ENCODE measurements at places on chromosomes 7 and 10.
A peak's percentile ranks its signal among the peaks of the same experiment; 100 is the strongest.

GRCh38 chr10:3971713-3972112, 186.7 kb upstream of the KLF6 start:
- DNase-seq = no peak

- DNase-seq = no peak
Measured at GRCh38 chr7:150727381-150727780, 9.8 kb upstream of the GIMAP5 start.

DNA sequence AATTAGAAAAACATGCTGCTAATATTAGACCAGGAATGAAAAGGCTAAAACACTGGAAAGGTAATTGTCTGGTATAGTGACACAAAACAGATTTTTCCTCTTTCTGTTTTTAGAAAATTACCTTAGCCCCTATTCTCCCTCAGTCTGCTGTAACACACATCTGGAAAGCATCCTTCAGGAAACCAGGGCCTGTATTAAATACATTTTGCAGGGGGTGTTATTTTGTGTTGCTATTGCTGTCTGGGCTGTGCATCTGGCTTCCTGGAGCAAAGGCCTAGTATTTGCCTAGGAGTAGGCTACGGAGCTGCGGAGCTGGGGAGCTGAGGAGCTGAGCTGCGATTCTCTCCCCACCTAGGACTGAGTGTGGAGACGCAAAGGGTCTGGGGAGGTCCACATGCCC, 169.3 kb downstream of the GFRA1 start:
- DNase-seq = no peak

DNA sequence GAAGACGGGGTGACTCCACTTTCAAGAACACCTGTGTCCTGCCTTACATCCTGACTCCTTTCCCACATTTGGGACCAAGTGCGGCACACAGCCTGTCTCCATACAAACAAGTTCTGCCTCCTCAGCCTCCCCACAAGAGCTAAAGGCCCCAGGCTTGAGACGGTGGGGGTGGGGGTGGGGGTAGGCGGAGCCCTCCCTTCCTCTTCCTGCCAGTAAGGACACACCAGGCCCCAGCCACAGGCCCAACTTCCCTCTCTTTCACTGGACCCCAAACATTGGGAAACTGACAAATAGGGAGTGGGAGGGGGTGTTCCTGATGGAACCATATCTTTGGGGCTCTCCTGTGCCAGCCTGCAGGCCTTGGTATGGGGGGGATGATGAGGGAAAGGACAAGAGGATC, 4.6 kb downstream of the CDK5 start:
- DNase-seq = no peak

DNA sequence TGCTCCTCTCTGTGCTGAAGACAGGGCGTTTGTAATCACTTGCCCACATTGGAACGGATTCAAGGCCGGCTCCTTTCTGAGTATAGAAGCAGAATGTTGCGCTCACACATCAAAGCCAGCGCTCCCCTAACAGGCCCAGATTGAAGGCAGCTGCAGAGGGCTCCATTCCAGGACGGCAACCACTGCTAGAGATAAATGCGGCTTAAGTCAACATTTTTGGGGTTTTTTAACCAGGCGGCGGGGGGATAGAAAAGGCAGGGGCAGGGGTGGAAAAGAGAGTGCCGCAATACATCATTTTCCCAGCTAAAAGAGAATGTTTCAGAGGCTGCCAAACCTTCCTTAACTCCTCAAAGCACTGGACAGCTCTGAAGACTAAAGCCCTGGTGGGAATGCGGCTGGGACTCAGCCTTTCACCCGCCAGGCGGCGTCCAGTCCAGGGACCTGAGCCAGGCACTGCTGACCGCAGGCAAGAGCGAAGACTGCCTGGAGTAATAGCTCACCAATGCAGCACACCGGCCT, 189.6 kb downstream of the TNS3 start:
- DNase-seq = peak; percentile 58

DNA sequence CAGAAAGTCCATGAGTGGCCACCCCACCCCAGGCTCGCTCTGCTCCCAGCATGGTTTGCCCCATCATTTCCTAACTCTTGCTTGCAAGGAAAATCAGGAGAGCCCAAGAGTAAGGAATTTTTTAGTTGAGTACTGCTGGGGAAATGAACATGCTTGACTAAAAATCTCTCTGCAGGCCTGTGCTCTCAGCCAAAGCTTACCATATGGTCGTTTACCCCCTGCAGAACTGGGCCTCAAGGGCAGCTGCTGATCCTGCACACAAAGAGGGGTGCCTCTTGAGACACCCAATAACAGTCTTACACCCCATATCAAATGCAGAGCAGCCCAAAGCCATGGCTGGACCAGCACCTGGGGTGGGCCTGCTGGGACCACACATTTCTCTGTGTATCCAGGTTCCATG, 183.2 kb downstream of the CXCL12 start:
- no peak for DNase-seq

GRCh38 chr10:98901441-98902110, 334.1 kb downstream of the HPSE2 start:
- no peak for DNase-seq

DNA sequence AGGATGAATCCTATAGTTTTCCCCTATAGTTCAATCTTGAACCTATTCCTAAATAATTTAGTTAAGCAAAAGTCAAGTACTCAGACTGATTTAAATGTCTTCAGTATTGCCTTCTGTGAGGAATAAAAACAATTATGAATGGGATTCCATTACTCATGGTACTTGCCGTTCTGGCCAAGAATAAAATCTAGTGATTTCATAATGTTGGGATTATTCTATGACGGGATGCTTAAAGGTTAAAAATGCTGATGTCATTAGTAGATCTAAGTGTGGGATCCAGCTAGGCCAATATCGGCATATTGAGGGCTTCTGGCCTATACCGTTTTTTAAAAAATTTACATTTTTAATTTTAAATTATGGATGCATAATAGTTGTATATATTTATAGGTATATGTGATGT, 5.3 kb downstream of the BPGM start:
- no peak for DNase-seq

DNA sequence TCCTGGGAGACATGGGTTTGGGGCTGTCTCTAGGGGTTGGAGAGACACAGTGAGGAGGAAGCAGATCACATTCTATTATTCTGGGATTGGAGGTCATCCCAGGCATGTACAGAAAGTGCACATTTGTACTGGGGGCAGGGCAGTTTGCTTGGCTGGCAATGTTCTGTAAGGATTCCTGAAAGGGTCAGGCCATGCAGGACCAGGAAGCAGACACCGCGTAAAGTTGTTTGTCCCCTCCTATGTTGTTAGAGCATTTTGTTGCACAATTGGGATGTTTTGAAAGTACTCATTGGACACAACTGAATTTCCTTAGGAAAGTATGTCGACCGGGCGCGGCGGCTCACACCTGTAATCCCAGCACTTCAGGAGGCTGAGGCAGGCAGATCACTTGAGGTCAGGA, 12.5 kb downstream of the LYZL2 start:
- no peak for DNase-seq

- DNase-seq = no peak
Measured at GRCh38 chr7:33886149-33886623, 19.2 kb upstream of the BMPER start.

DNA sequence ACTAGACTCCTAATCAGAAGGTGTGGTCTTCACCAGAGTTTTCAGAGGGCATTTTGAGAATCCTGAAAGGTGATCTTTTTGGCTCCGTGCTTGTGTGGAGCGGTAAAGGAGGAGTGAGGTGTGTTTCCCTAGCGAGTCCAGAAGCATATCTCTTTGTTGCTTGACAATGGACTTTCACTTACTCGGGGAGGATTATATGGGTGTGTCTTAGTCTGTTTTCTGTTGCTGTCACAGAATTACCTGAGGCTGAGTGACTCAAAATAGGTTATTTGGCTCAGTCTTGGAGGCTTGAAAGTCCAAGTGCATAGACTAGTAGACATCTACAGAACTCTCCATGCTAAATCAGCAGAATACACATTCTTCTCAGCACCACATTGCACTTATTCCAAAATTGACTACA, 57.9 kb downstream of the AKR1C4 start:
- DNase-seq = no peak

- no peak for DNase-seq
Measured at GRCh38 chr7:129134356-129134987, 10.0 kb upstream of the TSPAN33 start.

- DNase-seq = no peak
Measured at GRCh38 chr7:100472854-100473499, 6.0 kb downstream of the TSC22D4 start.

DNA sequence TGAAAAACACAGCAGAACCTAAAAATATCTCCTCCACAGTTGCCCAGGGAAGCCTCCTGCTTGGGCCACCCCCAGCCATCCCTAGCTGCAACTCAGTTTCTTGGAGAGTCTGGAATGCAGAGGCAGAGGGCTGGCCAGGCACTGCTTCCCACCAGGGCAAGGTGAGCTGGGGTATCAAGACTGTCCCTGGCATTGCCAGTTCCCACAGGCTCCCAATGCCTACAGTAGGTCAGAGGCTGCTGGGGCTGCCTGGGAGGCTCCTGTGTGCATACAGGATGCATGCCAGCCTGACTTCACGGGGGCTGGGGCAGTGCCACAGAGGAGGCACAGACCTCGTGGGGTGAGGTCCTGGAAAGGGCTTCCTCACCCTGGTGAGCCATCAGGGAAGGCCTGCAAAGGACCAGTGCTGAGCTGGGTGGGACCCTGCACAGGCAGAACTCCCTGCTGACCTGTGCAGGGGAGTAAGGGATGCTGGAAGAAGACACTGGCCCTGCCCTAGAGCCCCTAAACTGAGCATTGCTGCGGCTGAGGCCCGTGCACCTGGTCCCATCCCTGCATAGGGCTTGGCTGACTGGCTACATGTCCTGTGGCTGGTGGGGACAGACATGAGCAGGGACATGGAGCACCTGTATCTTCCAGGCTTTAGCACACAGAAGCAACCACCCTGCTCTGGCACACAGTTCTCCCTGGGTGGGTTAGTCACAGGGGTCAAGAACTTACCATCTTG, 121.9 kb upstream of the RET start:
- no peak for DNase-seq

- no peak for DNase-seq
Measured at GRCh38 chr10:22742678-22743077, 28.3 kb upstream of the PIP4K2A start.

DNA sequence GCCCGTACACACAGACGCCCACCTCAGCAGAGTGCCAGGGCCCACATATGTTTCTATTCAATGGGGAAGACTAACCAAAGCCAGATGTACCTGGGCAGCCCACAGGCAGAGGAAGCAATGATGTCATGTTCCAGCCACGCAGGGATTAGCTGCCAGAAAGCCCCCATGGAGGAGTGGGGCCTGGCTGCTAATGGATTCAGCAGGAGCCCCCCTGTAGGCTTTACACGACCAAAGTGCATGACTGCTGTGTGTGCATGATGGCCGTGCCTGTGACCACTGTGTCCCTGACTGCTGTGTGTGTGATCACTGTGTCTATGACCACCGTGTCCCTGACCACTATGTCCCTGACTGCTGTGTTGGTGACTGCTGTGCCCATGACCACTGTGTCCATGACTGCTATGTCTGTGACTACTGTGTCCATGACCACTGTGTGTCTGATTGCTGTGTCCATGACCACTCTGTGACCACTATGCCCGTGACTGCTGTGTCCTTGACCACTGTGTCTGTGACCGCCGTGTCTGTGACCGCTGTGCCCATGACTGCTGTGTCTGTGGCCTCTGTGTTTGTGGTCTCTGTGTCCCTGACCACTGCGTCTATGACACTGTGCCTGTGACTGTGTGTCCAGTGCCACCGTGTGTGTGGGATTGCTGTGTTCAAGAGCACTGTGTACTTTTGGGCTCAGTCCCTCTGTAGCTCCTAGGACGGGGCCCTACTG, 409.3 kb downstream of the RPS24 start:
- no peak for DNase-seq

- no peak for DNase-seq
Measured at GRCh38 chr7:150375662-150376521, 3.2 kb upstream of the ZNF775 start.

DNA sequence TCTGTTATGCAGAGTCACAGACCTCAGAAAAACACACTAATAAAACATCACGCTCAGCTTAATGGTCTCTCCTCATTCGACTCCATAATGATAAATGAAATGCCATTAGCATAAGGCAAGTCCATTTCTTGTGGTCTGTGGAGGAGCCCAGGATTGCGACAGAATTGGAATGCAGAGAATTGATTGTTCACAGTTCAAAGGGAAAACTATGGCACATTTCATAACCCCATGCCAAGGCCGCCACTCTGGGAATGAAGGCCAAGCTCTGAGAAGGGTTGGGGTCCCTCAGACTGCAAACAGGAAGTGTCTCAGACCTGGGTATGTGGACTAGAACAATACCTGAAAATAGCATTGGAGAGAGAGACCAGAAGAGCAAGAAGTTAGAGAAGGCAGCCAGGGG, 398.9 kb downstream of the ADRA2A start:
- no peak for DNase-seq

DNA sequence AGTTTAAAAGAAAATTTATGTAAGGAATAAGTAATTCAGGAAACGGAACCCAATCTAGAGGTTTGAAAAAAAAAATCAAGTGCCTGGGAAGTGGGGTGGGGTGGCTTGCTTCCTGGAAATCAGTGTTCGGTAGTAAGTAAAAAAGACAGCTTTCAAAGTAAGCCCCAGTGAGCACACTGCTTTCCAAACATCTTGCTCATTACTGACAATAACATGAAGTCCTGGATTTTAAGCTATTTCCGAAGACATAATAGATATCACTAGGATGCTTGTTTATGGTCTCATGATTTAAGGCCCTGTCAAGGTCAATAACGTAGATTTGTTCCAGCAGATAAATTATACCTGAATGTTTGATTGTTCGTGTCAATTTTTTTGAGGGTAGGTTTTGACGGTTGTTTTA, 1.3 kb downstream of the STAMBPL1 start:
- no peak for DNase-seq

DNA sequence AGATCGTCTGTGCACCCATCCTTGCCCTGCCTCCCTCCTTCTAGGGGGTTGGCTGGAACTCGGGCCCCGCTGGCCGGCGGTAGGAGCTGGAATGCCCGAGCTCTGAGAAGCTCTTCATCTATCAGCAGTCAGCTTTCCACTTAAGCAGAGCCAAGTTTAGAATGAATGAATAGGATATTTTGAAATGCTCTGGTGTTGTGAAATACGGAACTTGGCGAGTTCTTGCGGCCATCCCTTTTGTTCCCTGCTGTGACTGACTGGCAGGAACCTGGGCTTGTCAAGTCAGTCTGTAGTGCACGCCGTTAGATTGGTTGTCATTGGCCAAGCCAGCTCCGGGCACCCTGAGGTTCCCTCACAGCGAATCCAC, 33.3 kb downstream of the FOXK1 start:
- DNase-seq = no peak

- no peak for DNase-seq
Measured at GRCh38 chr7:70006261-70006920, 408.1 kb downstream of the AUTS2 start.

DNA sequence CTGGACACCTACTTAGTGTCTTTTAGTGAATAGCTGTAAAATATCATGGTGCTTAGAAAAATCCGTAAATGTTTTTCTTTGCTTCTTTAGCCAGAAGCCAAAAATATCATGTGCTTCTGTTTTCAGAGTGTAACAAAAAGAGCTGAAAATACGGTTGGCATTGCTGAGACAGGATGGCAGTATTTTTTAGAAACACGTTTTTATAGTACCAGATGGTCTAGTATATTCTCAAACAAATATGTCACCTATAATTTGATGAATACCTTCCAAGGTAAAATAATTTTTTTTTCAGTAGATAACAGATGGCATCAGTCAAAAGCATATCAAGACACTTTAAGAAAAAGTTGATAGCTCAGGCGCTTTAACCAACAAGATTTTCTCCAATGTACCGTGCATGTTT, 326.6 kb downstream of the PHF14 start:
- no peak for DNase-seq

All from hypothalamus (tissue), 51 donors.